ENCODE measurements at places on chromosomes 12 and 14.
A peak's percentile ranks its signal among the peaks of the same experiment; 100 is the strongest.

DNA sequence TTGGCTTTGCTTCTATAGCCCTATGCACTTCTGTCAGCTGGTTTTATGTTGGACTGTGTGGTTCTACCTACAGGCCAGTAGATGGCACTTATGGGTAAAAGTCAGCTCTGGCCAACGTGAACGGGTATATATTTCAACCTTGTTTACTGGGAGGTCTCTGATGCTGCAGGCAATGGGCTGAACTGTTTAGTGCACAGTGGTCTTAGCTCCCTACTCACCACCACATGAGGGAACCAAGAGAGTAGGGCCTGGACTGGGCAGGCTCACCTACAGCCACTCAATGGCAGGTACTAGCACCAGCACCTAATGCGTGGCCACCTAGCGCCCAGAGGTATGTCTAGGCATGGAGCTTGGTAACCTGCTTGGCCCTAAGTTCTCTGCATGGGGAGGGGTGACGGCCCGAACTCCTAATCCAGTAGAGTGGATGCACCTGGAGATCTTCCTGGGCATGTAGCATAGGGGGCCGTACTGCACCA lies 481.8 kb downstream of the TMEM117 start:
- DNase-seq, result no peak

DNA sequence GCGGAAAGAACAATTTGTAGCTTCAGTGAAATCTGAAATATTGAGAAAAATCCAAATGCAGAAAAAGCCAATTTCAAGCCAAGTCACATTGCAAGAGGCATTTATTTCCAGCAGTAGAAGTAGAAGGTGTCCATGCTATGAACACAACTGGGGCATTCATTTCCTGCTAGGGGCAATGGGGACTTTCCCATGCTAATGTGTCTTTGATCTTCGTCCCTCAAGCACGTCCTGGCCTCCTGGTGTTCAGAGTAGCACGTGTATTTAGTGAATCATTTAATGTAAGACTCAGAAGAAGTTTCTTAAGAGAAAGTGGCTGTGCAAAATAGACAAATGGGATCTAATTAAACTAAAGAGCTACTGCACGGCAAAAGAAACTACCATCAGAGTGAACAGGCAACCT lies 267.9 kb downstream of the TMEM132C start:
- DNase-seq, result no peak

DNA sequence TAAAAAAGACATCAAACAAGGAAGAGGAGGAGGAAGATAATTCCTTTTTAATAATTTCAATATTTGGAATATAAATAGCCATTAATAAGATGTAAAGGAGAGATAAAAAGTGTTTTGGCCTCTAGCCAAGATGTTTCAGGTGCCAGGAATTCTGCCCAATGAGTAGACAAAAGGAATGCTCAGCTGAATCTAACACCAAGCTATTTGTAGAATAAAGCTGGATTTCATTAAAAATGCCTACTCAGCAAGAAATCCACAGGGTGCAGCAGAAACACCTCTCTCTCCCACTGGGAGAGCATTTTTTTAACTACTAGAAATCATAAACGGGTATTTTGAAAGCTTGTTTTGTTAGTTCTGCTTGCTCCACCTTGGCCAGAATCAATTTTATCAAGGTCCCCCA lies 4.1 kb upstream of the STAB2 start:
- DNase-seq, result no peak

- no peak for DNase-seq
Observed at GRCh38 chr12:39772821-39773259, 153.2 kb upstream of the ABCD2 start.

GRCh38 chr12:24664161-24664880 lies 284.6 kb downstream of the BCAT1 start:
- no peak for DNase-seq

DNA sequence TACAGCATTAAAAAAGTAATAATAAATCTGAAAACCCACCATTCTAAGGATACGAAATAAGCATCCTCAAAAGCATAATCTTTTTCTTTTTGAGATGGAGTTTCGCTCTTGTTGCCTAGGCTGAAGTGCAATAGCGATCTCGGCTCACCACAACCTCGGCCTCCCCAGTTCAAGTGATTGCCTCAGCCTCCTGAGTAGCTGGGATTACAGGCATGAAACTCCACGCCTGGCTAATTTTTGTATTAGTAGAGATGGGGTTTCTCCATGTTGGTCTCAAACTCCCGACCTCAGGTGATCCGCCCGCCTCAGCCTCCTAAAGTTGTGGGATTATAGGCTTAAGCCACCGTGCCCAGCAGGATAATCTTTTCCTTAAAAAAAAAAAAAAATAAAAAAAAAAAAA lies 4.3 kb downstream of the CCNT1 start:
- no peak for DNase-seq

DNA sequence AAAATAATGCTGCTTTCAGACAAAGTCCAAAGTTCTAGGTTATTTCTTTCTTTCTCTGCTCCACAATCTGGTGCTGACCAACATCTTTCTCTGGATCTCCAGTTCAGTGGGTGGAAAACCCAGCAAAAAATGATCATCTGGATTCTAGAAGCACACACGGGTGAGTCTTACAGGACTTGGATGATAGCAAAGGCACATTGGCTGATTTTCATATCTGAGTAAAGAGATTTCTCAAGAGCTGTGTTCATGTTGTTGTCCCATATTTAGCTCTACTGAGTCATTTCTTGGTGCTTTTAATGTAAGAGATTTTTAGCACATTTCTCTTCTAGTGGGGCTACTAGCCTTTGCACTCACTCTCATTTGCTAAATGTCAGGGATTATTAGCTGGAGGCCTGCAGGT lies 336.7 kb downstream of the GALC start:
- DNase-seq, result no peak

DNA sequence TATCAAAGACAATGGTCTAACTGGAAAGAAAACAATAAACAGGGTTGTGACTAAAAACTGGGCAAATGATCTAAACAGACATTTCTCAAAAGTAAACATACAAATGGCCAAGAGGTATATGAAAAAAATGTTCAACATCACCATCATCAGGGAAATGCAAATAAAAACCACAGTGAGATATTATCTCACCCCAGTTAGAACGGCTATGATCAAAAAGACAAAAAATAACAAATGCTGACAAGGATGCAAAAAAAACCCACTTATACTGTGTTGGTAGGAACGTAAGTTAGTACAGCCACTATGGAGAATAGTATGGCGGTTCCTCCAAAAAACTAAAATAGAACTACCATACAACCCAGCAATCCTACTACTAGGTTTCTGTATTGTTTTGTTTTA lies 470.1 kb downstream of the RGS6 start:
- DNase-seq, result no peak

DNA sequence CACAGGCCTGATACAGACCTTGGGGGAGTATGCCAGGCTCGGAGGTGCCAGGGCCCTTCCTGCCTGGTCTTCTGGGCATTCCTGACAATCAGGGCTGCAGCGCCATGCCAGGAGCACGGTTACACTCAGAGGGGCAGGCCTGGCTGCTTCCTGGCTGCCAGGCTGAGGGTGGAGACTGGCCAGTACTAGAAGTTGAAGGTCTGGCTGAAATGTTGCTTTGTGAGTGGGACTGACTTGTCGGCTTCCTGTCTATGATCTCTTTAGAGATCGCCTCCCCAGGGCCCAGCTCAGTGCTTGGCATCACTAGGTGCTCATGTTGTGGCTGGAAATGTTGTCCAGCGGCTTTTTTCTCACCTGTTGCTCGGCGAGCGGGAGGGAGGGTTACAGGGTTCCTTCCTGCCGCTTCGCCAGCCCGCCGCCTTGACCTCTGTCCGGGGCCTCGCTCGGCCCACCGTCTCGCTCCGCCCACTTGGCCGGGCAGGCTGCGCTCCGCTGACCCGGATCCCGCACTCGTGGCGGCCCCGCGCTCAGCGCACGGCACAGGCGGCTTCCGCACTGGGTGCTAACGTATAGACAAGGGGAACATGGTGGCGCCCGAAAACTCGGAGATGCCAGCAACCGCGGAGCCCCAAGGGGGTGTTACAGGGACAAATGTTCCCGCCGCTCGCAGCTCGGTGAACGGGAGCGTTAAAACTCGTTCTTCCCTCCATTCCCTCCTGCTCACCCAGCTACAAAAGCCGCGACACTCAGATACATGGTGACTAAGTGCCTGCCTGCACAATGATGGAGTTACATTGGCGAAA lies 32.6 kb downstream of the PAPLN start:
- DNase-seq, result peak; percentile 68

DNA sequence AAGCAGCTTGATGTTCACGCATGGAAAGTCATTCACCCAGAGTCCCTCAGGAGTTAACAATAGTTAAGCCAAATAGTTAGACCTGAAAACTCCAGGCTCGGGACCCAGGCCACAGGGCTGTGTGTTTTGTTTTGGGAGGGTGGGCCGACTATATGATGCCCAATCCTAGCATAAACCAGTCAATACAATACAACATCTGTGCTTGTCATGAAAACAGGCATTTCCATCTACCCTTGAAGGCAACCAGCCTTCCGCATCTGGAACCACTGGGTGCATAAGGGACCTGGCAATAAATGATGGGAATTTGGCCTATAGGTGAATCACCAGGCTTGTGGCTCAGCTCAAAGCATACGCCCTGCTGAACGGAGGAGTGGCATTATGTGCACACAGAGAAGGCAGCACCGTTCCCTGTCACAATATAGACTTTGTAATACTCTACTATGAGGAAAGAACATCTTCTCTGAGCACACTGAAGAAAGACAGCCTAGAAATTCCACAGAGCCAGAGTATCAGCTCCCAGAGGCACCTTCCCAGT lies 91.0 kb upstream of the FOXN3 start:
- DNase-seq, result no peak

DNA sequence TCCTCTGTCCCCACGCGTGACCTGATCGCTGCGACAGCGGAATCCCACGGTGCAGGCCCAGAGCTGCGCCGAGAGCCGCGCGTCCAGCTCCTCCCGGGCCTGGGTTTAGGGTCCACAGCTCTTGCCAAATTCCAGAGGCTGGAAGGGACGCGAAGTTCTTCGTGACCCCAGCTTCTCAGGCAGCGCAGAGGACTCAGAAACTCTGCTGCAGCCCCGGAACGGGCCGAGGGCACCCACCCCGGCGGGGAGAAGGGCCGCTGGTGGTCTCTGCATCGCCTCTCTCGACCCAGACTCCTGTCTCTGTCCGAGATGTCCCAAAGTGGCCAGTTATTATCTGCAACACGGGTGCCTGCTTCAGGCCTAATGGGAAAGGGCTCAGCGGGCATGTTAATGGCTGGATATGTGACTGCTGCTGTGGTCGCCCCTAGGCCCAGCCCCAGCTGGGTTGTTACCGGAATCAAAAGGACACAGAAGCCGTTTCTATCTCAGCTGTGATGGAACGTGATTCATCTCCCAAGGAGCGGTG lies 236.4 kb downstream of the VRK1 start:
- DNase-seq, result no peak

GRCh38 chr14:34035177-34035933 lies 84.5 kb upstream of the EGLN3 start:
- DNase-seq, result no peak

DNA sequence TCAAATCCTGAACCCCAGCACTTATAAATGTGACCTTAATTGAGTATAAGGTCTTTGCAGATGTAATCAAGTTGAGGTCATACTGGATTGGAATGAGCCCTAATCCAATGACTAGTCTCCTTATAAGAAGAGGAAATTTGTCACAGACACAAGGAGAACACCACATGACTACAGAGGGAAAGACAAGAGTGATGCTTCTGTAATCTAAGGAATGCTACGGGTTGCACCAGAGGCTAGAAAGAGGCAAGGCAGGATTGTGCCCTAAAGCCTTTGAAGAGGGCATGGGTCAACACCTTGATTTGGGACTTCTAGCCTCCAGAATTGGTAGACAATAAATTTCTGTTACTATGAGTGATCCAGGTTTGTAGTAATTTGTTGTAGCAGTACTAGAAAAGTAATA lies 135.0 kb downstream of the FOXG1 start:
- DNase-seq, result no peak

DNA sequence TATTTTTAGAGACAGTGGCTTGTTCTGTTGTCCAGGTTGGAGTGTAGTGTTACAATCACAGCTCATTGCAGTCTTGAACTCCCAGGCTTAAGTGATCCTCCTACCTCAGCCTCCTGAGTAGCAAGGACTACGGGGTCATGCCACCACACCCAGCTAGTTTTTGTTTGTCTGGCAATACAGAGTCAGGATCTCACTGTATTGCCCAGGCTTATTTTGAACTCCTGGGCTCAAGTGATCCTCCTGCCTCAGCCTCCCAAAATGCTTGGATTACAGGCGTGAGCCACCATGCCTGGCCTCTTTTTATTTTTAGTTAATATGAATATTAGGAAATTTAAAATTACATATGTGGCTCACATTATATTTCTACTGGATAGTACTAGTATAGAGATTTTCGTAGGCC lies 28.9 kb downstream of the PPTC7 start:
- DNase-seq, result no peak

GRCh38 chr12:13183620-13184019 lies 12.9 kb upstream of the EMP1 start:
- no peak for DNase-seq

All from sigmoid colon (tissue), 7 donors.